ENCODE measurements at places on chromosomes 3 and 15.

DNA sequence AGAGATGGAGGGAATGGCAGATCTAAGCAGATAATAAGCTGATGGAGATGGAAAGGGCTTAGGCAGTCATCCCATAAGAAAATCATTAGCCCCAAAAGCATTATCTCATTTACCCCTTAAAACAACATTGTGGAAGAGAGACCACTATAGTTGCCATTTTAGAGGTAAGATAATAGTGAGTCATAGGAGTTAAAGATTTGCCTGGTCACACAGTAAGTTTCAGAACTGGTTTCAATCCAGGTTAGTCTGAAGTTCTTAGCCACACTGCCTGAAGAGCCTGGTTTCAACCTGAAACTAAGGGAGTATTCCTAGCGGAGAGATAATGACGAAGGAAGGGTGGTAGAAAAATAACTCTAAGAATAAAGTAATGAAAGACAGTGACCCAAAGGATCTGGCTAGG, 13.0 kb upstream of the UBR1 start:
- DNase-seq, result no peak

GRCh38 chr3:89957451-89957850, 850.0 kb downstream of the EPHA3 start:
- DNase-seq, result no peak

DNA sequence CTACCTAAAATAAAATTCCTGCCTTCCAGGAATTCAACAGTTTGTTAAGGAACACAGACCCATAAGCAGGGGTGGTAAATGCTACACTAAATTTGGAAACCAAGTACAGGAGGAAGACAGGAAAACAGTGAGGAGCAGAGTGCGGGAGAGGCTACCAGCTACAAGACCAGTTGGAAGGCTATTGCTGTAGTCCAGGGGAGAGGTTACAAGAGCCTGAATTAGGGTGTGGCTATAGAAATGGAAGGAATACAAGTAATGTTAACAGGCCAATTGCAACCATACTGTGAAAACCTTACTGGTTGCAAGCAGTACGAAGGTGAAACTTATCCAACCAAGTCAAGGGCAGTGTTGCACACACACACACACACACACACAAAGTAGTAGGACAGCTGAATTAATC, 880 bp upstream of the ARMC8 start:
- no peak for DNase-seq

- no peak for DNase-seq
These were observed 50.6 kb upstream of the SPATA16 start for GRCh38 chr3:173191611-173192010.

GRCh38 chr15:52021128-52021671, 2.2 kb downstream of the MAPK6 start:
- peak; percentile 47 for DNase-seq

DNA sequence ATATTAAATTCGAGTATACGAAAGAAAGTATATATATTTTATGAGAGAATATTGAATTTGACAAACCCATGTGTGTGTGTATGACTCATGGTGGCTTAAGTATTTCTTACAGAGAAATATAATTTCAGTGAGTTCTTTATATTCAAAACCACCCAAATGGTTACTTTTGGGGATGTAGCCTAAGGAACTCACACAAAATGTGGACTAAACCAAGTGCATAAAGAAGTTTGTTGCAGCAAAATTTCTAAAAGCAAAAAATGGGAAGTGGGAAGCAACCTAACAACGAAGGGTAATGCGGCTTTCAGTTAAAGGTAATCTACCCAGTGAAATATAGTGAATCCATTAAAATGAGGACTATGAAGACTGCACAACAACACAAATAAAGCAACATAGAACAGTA, 277.1 kb downstream of the EDEM1 start:
- DNase-seq, result no peak

- peak; percentile 51 for DNase-seq
These were observed 697 bp upstream of the RAB5A start for GRCh38 chr3:19945969-19946831.

DNA sequence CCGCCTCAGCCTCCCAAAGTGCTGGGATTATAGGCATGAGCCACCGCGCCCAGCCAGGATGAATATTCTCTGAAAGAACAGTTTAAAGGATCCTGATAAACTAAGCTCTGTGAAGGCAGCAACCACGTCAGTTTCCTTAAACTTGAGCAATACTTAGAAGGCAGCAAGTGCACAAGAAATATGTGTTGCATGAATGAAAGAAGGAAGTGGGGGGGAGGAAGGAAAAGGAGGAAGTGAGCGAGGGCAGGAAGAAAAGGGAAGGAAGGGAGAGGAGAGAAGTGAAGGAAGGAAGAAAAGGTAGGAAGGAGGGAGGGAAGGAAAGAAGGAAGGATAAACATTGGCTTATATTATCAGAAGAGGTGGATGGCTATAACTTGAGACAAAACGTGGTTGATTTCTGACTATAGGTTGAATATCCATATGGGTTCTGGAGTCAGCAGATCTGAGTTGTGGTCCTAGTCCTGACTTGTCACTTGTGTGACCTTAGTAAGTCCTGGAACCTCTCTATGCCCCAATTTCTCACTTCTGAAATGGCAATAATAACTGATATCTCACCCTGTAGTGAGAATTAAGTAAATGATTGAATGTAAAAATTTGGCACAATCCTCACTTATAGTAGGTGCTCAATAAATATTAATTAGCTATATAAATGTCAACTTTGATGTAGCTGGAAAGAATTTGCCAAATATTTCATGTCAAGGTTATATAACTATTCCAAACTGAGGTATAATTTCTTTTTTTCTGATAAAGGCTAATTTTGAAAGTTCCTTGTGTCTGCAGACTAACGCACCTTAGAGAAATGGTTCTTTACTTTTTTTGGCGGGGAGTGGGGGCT, 12.0 kb upstream of the SEMA4B start:
- no peak for DNase-seq

DNA sequence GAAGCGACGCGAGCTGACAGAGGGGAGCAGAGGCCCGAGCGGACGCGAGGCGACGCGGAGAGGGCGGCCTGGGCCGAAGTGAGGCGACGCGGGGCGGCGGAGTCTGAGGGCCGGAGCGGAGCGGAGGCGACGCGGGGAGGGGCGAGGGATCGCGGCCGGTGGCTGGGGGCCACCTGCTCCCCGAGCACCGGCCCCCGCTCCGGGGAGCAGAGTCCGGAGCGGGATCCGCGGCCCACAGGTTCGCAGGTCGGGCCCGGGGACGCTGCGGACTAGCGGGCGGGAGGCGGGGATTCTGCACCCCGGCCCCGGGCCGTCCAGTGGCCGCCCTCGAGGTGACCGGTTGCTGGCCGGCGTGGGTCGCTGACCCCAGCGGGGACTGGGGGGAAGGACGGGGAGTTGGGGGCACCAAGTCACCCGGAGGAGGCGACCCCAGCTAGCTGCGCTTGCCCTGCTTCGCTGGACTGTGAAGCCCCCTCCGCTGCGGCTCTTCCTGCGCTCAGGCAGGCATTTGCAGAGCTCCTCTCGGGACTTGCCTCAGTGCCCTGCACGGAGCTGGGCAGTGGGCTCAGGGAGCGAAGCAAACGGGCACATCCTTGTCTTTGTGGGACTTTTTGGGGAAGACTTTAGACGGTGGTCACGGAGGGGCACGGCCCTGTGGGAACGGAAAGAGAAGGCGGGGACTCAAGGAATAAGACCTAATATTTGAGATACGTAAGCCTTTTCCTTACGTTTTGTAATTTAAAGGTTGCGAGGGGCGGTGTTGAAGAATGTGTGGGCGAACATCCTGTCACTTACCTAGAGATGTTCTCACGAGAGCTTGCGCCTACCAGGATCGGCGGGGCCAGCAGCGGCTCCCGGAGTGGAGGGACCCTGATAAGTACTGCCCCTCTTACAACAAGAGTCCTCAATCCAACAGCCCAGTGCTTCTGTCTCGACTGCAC, 566 bp downstream of the HMCES start:
- DNase-seq, result peak; percentile 40

DNA sequence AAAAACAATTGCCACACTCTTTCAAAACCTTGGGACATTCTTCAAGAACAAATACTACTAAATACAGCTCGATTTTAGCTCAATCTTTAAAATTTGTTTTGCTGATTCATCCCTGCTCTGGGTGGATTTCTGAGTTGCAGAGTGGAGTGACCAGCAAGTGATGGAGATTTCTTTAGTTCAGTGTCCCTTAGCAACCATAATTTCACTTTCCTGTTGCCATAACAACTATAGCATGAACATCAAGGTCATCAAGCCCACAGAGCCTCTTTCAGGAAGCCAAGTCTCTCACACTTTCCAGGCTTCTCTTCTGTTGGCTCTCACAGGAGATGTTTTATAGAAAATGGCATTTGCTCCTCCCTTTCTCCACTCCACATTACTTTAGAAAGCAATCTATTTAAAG, 597.2 kb upstream of the ADAMTS9 start:
- no peak for DNase-seq

GRCh38 chr15:26091184-26091583, 228.1 kb upstream of the ATP10A start:
- no peak for DNase-seq

GRCh38 chr3:30007668-30008067, 598.7 kb upstream of the TGFBR2 start:
- no peak for DNase-seq

- DNase-seq, result no peak
These were observed 6.6 kb downstream of the KLF15 start for GRCh38 chr3:126350502-126351085.

- DNase-seq, result no peak
These were observed 77.6 kb downstream of the BFSP2 start for GRCh38 chr3:133477487-133477886.

DNA sequence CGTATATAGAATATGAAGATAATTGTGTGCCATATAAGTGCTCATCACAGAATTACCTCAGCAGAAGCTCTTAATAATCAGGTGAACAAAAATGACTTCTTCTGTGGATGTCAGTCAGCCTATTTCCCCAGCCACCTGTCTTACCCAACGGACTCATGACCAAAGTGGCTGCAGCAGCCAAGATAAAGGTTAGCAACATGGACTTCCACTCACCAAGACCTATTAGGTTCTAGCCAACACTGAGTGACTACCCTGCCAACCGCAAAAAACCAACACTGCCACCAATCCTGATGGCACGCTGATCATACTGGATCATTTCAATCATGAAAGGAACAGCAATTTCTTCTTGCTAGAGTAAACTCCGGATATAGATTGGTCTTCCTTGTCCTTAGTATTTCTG, 12.1 kb downstream of the SEC11A start:
- DNase-seq, result no peak

DNA sequence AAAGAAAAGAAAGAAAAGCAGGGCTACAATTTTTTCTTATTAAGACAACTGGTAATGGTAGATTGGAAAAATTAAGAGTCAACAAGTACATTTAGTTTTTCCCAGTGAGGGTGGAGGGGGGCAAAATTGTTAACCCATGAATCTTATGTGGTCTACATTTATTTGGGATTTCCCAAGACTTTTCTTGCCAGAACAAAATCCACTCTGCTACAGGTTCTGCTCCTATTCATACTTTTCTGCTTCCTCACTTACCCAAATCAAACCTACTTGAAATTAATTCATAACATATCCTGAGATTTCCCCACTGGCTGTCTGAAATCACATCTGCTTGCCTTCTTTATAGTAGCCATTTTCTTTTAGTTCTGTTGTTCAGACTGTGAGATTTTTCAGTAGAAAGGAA, 41.1 kb downstream of the VGLL3 start:
- no peak for DNase-seq

- peak; percentile 66 for DNase-seq
These were observed 320.3 kb upstream of the TGFBR2 start for GRCh38 chr3:30286007-30286669.

GRCh38 chr3:109152320-109152719, 15.8 kb downstream of the C3orf85 start:
- DNase-seq, result peak; percentile 39

DNA sequence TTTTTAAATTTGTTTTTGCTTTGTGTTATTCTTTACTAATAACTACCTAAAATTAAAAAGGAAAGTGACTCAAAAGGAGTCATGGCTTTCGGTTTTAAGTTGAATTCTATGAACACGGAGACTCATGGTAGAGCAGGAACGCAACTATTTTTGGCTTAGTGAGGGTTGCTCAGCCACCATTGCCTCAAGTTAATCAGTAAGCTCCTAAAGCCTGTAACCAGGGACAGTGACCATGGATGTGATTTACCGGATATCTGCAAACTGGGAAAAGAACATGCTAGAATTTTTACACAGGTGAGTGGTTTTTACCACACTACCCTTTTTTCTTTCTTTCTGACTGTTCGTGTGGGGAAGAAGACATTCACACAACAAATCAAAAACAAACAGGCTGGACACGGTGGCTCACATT, 11.8 kb downstream of the SLC12A8 start:
- no peak for DNase-seq

- no peak for DNase-seq
These were observed 57.8 kb upstream of the ACTC1 start for GRCh38 chr15:34853001-34853758.

GRCh38 chr3:38828681-38829080, 12.7 kb upstream of the SCN10A start:
- DNase-seq, result no peak

GRCh38 chr3:151145713-151146070, 57.3 kb downstream of the GPR171 start:
- DNase-seq, result no peak

- DNase-seq, result no peak
These were observed 270.7 kb upstream of the THRB start for GRCh38 chr3:24765399-24765798.

GRCh38 chr15:90030376-90030775, 29.3 kb downstream of the ZNF710 start:
- no peak for DNase-seq

DNA sequence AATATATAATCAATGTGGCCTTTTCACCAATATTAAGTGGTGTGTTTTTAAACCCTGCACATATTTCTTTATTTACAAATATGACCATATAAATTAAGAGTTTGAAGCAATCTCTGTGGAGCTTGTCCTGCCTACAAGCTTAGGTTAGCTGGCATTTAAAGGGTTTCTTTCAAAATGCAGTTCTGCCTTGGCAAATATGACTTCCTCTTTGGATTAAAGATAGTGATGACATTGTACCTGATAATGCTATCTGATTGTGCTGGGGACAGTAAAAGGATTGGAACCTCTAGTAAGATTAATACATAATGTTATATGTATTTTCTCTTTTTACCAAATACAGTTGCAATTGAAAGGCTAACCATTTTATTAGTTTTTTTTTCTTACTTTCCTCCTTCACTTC, 249.1 kb downstream of the OTOL1 start:
- no peak for DNase-seq

GRCh38 chr3:173976281-173976680, 578.7 kb downstream of the NLGN1 start:
- DNase-seq, result no peak

DNA sequence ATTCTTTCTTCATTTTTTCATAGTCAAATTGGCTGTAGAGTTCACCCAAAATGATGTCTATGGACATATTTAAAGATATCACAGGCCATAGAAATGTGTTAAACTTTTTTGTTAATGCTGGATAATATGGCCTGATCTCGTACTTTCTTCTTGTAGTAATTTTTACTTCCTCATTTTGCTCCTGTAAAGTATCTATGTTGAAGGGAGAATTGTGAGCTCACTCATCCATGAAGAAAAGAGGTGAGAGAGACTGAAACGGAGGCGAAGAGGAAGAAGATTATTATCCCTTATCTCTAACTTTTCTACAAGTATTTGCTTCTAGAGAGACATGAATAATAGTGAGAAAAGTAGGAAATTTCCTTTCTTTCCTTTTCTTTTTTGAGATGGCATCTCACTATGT, 613.8 kb upstream of the TBL1XR1 start:
- DNase-seq, result no peak

Data from colonic mucosa (tissue), 4 donors.